Occipital lobe (tissue), 3 donors: ENCODE measurements at places on chromosomes 2 and 18.

GRCh38 chr2:41912337-41912736, 135.5 kb upstream of the PKDCC start:
- no peak for DNase-seq

- no peak for DNase-seq
These were observed 130.5 kb downstream of the ZNF516 start for GRCh38 chr18:76364282-76365259.

GRCh38 chr18:8991155-8991554, 111.3 kb upstream of the NDUFV2 start:
- no peak for DNase-seq

DNA sequence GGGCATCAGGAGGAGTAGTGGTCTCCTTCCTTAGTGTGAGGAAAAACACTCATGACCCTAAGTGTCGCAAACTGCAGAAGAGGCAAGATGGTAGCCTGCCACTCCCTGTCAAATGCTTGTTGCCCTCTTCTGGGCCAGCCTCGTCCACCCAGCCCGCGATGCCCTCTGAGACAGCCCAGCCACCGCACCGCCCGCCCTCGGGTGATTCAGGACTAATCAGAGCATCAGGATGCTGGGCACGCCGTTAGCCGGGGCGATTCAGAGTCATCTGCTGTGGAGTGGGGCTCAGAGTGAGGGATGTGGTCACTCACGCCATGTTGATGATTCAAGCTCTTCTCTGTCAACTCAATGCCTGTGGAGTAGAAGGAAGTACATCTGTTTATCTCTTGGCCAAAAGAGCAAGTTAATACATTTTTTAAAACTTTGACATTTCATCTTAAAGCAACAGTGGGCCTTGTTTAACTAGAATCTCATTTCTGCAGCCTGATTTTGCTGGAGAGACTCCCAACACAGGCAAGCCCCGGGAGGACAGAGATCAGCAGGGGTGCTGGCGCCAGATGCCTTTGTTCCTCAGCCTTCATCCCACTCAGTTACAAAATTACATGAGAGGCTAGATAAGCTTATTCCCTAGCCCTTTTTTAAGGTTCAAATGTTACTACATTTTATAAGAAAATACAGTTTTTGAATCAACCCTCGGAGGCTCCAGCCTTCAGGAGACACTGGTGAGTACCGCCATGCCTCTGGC, 79.0 kb downstream of the TMEM18 start:
- DNase-seq = no peak

DNA sequence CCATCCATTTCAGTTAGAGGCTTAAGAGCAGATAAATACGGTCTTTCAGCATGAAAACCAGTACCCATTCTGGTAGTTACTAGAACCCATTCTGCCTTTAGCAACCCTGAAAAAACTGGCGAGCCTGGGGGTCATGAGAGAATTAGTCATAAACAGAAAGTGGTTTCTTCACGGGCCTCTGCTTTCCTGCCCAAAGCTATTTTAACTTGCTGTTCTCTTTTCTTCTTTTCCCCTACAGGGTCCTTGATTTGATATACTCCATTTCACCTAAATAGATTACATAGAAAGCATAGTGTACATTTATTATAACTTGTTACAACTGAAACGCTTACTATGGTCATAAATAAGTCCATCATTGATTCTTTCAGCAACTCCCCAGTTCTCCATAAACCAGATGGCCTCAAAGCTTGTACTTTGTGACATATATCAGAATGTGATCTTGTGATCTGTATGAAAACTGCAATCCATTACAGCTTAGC, 48.3 kb downstream of the WDFY1 start:
- no peak for DNase-seq

DNA sequence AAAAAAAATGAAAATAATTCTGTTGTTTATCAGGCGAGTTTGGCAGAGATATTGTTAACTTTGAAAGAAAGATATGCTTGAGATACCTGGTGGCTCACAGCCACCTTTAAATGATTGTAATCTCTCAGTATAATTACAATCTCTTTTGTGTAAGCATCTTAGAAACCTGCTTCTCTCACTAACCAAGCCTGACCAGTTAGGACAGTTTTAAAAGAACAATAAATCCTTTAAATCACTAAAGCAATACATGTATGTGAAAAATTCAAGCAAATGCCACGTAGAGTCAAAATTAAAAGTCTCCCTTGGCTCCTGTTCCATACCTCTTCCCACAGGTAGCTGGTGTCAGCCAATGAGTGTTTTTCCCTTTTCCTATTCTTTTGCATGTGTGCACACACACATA, 15.7 kb upstream of the SGPP2 start:
- no peak for DNase-seq

DNA sequence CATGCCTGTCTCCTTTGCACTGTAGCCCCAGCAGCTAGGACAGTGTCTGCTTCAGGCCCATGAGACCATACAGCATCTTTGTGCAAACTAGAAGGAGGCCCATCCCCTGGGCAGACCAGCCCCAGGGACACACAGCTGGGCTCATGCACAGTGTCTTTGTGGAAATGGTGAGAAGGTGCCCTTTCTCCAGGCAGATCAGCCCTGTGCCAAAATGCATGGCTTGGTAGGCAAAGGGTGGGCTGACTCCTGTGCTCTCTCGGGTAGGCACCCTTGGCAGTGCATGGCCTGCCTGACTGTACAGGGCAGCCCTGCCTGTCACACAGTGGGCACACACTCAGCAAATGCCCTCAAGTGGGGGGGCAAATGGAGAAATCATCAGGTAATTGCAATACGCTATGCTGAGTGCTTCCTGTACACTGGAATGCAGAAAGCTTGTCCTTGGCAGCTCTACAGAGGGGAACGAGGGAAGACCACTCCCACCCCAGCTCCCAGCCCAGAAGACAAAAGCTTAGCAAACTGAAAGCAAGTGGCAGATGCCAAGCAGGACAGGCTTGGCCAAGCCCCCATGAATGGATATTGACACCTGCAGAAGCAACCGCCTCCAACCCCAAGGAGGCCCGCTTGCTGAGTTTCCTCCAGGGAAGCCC, 21.6 kb downstream of the TNS1 start:
- no peak for DNase-seq

DNA sequence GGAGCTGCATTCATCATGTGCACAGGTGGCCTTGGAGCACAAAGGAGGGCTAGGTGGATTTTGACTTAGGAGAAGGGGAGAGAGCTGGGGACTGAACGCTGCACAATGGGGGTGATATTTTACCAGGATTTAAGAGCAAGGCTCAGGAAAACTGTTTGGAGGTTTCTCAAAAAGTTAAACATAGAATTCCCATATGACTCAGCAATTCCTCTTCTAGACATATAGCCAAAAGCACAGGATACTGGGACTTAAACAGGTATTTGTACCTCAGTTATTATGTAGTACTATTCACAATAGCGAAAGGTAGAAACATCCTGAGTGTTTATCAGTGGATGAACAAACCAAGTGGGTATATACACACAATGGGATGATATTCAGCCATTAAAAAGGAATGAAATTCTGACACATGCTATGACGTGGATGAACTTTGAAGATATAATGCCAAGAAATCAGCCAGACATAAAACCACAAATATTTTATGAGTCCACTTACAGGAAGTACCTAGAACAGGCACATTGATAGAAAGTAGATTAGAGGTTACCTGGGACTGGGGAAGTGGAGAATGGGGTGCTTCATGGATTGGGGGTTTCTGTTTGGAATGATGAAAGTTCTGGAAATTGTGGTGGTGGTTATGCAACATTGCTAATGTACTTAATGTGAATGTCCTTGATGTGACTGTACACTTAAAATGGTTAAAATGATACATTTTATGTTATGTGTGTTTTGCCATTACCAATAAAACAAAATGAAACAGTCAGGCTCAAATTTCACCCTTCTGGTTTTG, 216.9 kb downstream of the HAUS1 start:
- DNase-seq = no peak

DNA sequence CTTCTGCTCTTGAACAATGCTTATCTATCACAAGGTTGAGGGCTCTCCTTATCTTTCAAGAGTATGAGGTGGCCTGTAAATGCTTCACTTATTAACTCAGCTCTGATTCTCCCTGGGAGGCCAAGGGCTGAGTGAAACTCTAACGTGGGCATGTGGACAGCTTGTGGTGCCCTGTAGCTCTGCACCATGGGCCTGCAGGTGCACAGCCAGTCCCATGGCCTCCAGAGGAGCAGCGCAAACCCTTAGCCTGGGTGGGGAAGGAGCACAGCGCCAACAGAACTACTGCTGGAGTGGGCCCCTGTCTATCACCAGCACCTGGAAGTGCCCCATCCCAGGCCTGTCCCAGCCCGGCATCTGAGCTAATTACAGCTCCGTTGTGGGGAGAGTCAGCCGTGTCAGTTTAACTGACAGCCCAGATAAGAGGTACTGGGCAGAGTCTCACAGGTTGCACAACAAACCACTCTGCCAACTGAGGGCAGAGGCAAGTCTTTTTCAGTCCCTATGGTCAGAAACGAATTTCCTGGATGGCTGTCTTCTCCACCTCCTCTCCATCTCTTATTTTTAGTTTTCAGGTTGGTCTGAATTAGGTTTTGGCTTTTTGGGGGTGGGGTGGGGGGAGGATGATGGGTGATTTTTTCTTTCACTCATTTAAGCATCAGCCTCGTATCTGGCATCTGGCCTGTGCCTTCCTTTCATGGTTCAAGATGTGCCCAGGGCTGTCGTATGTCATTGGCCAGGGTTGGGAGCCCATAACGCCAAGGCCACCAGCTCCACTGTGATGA, 219.5 kb downstream of the BCL2 start:
- DNase-seq = no peak

DNA sequence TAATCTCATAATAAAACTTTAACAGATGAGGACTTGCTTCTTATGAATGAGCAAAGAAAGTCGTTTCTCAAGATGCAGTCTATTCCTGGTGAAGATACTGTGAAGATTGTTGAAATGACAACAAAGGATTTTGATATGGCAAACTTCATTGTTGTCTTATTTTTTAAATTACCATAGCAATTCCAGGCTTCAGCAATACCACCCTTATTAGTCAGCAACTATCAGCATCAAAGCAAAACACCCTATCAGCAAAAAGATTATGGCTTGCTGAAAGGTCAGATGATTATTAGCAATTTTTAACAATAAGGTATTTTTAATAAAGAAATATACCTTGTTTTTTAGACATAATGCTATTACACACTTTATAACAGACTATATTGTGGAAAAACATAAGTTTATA, 88.3 kb downstream of the COL5A2 start:
- no peak for DNase-seq

- no peak for DNase-seq
These were observed 1102.4 kb upstream of the ZEB2 start for GRCh38 chr2:145622285-145622684.

- DNase-seq = no peak
These were observed 82.3 kb upstream of the MCFD2 start for GRCh38 chr2:46997884-46998283.

DNA sequence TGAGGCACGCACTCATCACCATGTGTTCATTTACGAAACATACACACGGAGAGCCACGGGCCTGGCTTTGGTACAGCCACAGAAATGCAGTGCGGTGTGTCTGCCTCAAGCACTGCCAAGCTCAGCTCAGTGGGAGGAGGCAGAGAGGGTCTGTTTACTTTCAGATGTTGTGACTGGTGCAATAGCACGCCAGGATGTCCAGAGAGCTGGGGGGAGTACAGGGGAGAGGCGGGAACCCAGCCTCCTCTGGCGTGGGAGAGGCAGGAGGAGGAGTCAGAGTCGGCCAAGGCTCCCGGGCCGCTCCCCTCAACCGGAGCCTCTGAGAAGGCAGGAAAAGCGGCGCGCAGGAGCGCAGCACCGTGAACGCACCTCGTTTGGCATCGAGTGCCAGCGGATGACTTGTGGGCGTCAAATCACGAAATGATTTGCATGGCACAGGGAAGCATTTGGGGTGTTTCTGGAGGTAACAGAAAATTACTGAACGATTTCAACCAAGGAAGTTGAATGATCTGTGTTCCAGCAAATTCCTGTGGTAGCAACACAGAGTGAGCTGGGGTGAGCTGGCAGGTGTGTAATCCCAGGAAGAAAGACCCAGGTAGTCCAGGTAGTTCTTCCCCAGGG, 143.0 kb downstream of the ZNF516 start:
- DNase-seq = no peak

DNA sequence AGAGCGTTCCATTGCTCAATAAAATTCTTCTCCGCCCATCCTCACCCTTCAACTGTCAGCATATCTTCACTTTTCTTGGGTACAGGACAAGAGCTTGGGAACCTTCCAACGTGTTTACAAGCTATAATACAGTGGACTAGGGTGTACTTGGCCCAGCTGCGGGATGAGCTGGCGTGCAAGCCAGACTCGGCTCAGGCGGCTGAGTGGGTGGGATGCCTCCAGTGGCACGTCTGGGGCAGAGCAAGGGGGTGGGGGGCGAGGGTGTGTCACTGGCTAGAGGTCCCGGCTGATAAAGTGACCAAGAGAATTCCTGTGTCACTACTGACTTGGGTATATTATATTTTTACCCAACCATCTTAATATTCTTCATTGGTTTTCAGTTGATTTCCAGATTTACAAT, 179.7 kb downstream of the EVA1A start:
- no peak for DNase-seq

GRCh38 chr2:239401881-239402233, 1.0 kb upstream of the HDAC4 start:
- DNase-seq = no peak

- no peak for DNase-seq
These were observed 1.4 kb downstream of the ZBTB14 start for GRCh38 chr18:5294113-5294456.

DNA sequence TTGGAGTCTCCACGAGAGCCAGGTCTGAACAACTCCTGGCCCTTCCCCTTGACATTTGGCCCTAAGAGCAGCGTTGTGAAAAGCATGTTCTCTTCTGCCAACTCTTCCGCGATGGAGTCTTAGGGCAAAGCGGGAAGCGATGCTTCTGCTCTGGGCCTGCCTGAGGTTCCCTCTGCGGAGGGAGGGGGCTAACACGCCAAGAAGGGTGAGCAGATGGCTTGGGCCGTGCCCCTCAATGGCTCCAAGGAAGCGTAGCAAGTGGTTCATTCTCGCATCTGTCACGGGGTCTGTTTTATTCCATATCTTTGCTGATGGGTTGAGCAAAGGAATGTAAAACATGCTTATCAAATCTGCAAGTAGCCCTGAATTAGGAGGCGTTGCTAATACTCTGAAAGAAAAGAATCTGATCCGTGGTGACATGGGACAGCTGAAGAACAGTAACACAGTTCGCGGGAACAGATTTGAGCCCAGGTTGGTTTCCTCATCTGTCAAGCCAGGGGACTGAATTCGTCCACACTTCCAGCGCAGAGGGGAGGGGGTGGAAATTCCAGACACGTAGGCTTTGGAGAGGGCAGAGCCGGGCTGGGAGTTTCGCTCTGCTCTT, 38.0 kb downstream of the DNMT3A start:
- no peak for DNase-seq
